Nephron progenitor cell (in vitro differentiated cells): ENCODE measurements at places on chromosomes 3 and 15.
A peak's percentile ranks its signal among the peaks of the same experiment; 100 is the strongest.

DNA sequence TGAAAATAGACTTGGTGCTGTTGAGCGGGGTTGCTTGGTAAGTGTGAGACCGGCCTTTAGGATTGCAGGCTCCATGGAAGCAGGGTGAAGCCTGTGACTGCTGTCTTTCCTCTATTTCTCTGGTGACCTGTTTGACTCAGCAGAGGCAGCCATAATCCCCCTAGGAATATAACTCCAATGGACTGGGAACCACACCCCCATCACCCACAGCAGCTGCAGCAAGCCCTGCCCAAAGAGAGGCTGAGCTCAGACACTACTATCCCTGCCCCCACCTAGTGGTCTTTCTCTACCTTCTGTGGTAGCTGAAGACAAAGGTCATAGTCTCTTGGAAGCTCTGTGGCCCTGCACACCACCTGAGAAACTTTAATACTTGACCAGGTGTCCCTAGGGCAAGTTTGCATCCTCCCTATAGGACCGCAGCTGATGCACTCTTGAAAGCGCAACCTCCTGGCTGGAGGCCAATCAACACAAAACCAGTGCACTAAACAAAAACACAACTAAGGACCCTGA is 133.6 kb upstream of the MRPL3 start:
- no peak for DNase-seq

DNA sequence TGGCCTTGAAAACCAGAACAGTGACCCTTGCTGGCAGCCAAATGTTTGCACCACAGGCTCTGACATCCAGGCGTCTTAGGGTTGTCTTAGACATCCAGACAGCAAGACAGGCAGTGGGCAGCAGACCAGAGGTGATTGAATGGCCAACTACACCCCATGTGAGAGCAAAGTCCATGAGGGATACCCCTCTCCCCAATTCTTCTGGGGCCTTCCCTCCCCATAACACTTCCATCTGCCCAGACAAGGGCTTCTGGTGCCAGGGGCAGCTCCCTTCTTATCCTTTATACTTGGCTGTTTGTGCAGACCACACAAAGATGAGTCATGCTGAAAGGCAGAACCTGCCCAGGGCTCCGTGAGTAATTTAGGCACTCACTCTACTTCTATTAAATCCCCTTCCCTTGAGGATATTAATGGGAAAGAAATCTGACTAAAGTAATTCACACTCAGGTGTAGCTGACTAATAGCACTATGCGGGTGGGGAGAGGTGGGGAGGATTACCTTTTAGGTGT is 257.9 kb downstream of the UACA start:
- no peak for DNase-seq

DNA sequence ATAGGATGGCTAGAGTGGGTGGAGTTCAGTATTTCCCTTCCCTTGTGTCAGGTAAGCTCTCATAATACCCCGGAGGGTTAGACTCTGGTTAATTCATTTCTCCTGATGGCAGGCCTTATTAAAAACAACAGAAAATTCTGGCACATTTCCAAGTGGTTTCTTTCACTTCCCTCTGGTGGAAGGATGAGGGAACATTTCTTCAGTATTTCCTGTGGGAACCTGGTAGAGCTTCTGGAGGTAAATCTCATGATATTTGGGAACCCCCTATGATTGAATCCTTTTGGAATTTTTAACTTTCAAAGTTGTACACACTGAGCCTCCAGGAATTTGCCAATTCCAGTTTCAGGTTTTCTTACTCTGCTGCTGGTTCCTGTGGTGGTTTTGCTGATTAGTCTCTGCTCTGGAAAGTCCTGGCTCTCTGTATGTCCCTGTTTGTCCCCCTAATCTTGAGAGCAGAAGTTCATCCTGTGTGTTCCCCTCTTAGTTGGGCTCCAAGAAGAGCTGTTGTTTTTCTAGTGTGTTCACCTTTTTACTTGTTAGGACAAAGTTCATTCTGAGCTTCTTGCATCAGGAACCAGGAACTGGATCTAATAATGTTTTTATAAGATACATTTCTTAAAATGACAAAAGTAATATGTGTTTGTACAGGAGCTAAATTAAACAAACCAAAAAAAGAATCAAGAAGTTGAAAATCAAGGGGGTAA is 12.1 kb downstream of the CHRNA7 start:
- no peak for DNase-seq

GRCh38 chr15:45200799-45201556 is 13.2 kb upstream of the SHF start:
- DNase-seq = peak; percentile 84

DNA sequence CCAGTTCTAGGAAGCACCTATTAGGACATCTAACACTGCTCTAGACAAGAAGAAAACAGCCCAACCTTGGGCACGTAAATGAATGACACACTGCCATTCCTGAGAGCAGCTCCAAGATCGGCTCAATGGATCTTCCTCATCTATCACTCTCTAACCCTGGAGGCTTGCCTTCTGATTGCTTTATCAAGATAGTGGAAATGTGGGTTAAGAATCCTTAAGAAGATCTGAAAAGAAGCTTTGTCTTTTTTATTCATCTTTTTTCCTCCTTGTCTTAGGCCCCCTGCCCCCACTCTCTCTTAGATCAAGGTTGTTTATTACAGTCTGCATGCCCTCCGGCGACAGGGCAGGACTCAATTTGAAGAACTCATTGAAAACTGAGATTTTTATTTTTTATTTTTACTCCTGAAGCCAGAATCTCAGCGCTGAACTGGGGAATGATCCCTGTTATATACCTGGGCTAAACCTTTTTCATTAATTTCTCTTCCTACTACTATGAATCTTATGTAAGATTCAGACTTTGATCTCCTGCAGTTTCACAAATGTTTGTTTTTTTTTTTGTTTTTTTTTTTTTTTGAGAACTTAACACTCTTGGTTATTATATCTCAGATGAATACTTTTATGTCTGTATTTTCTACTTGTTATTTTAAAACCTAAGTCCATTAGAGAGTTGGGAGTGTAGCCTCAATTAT is 219.5 kb downstream of the SV2B start:
- DNase-seq = no peak

- DNase-seq = peak; percentile 8
Observed at GRCh38 chr3:178341636-178342035, 194.6 kb upstream of the KCNMB2 start.

GRCh38 chr3:126052196-126053058 is 31.5 kb downstream of the SLC41A3 start:
- no peak for DNase-seq

- no peak for DNase-seq
Observed at GRCh38 chr3:13615019-13615528, 66.1 kb downstream of the FBLN2 start.

DNA sequence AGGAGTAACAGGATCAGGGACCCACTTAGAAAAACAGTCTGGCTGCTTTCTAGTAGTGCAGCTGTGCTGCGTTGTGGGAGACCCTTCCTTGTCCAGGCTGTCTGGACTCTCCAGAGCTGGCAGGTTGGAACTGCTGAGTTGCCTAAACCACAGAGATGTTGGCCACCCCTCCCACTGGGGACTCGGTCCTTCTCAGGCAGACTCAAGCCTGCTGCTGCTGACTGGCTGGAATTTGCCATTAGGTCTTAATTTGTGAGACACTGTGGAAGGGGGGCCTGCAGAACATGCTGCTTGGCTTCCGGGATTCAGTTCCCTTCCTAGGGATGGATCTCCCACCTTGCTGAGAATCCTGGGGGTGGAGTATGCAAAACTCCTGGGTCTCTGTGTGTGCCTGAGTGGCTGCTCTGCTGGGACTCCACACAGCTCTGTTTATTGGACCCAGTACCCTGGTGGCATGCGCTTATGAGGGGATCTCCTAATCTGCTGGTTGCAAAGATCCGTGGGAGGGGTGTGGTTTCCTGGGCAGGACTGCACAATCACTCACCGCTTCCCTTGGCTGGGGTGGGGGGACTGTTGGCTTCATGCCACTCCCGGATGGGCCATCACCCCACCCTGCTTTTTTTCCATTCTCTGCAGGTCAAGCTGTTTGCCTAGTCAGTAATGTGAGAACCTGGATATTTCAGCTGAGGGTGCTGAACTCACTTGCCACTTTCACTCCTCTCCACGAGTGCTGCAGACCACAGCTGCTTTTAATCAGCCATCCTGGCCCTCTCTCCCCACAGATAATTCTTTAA is 150.5 kb downstream of the CFAP20DC start:
- DNase-seq = peak; percentile 13

DNA sequence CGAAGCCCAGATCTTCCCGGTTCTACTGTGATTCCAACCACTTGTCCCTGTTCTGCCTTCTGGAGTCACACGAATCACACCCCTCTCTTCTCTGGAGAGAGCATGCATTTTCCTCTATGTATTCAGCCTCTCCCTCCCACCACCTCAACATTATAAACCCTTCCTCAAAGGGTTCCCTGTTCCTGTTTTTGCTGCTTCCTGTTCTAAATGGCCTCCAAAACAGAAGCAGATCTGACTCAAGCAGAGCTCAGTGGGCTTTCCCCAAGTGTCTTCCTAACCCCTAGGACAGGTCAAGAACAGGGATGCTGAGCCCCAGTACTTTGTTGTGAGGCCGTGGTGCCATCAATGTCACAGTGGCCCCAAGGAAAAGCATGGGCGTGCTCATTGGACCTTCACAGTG is 75.7 kb upstream of the ARNT2 start:
- no peak for DNase-seq

- peak; percentile 9 for DNase-seq
Observed at GRCh38 chr15:51234176-51234927, 104.0 kb downstream of the CYP19A1 start.

DNA sequence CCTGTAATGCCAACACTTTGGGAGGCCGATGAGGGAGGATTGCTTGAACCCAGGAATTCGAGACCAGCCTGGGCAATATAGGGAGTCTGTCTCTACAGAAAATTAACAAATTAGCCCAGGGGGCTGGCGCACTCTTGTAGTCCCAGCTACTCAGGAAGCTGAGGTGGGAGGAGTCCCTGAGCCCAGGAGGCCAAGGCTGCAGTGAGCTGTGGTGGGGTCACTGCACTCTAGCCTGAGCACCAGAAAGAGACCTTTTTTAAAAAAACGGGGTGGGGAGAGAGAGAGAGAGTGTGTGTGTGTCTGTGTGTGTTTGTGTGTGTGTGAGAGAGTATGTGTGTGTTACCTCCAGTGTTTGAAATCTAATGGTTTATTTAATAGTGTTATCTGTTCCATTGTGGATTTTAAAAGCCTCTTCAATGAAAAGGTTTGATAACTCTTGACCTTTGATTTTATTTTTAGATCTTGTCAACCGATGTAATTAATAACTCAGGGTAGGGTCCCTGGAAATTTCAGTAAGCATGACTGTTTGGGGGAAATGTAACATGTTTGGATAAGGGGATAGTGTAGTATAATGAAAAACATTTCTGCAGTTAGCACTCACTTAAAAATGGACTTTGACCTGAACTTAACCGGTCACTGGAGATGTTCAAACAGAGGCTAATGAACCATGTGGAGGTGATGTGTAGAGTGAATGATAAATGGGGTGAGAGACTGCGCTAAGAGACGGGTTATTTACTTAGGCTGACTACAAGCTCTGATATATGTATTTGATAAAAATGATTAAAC is 29.7 kb downstream of the LRCH3 start:
- DNase-seq = peak; percentile 13

GRCh38 chr3:70010346-70010745 is 10.8 kb downstream of the SAMMSON start:
- no peak for DNase-seq

DNA sequence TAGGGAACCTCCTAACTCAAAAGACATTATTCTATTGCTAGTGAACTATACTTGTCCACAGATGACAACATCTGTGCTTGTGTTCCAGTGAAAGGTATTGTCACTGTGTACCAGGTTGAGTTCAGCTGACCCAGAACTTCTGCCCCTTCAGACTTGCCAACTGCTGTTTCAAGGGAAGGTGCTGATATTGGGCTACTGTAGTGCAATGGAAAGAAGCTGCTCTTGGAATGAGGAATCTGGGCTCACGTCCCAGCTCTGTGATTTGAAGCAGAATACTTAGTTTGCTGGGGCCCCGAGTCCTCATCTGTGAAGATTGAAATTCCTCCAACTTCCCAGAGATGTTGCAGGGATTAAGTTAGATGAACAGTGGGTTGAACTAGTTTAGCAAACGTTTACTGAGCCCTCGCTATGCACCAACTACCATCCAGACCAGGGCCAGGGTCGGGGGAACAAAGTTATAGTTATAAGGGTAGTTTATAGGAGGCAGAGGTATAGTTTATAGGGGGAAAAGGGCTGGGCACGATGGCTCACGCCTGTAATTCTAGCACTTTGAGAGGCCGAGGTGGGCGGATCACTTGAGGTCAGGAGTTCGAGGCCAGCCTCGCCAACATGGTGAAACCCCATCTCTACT is 15.9 kb upstream of the UMPS start:
- no peak for DNase-seq

DNA sequence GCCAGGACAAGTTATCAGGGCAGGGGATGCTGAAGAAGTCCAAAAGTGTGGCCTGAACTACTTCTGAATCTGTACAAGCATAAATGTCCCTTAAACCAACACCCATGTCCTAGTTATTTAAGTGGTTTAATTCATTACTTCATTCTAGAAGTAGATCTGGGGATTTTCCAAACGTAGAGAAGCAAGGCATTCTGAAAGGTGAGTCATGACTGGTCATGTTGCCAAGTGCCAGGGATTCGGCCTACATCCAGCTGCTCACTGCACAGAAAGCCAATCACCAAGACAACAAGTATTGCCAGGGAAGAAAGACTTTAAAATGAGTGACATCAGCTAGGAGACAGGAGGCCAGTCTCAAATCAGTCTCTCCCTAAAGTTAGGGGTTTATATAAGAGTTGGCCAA is 396.6 kb downstream of the GABRB3 start:
- DNase-seq = no peak

- DNase-seq = no peak
Observed at GRCh38 chr3:15011174-15011573, 53.9 kb downstream of the MRPS25 start.

DNA sequence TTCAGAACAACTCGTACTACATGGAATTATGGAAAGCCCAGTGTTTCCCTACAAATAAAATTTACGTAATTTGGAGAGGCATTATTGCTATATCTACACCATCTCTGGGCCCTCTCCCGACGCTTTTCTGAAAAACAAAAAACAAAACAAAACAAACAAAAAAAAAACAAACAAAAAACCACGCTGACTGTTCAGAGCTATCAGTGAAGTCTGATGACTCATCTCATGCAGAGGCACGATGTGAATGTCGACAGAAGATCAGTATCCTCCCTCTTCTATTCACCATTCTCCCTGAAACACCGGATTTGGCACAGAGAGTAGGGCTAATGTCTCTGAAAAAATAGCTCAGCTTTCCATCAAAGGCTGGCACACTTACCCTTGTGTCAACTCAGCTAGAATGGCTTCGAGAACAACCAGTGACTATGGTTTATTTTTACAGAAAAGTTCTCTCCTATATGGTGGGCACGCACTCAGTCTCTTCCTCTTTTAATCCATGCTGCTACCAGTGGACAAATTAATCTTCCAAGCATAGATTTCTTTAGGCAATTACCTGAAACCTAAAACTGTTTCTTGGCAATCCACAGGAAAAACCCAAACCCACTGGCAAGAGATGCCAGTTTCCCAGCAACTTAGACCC is 1.5 kb downstream of the CRBN start:
- no peak for DNase-seq

- no peak for DNase-seq
Observed at GRCh38 chr3:71511446-71511845, 72.1 kb downstream of the FOXP1 start.

- DNase-seq = no peak
Observed at GRCh38 chr15:99943466-99943865, 210.2 kb upstream of the LYSMD4 start.
